ENCODE measurements at places on chromosomes 6 and 20.
A peak's percentile ranks its signal among the peaks of the same experiment; 100 is the strongest.

GRCh38 chr6:138724015-138724414, 49.6 kb upstream of the CCDC28A start:
- no peak for DNase-seq

DNA sequence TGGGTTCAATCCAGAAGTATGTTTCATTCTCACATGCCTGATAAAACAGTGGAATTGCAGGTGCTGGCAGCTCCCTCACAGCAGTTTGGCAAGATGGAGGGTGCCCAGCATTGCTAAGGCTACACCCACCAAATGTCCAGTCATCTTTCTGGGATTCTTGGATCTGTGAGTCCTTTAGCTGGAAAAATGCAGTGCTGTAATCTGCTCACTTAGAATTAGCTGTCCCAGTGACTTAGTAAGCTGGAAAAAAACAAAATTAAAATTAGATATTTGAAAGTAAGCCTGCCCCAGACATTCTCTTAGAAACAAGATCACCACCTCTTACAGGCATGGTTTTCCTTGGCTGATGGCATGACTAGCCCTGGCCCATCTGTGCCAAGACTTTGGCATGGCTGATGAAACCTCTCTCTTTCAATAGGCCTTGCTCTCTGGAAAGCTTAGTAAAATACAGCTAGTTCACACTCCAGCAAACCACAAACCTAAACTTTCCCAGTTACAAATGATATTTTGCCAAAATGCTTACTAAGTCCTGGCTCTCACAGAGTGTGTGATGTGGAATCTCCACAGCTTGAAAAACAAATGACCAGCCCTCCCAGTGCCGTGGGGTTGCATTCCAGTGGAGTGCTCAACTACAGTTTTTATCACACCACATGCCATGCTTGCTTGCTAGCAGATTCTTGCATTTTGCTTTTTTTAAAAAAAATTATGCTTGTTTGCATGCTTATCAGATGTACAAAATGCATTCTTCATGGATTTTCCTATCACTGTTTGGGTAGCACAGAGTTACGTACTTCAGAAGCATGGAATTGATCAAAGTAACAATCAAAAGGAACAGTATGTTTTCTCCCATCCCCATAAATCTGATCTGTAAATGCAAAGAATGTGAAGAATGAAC, 261.5 kb downstream of the EYA4 start:
- DNase-seq: no peak

GRCh38 chr6:225907-226306, 66.4 kb upstream of the DUSP22 start:
- no peak for DNase-seq

DNA sequence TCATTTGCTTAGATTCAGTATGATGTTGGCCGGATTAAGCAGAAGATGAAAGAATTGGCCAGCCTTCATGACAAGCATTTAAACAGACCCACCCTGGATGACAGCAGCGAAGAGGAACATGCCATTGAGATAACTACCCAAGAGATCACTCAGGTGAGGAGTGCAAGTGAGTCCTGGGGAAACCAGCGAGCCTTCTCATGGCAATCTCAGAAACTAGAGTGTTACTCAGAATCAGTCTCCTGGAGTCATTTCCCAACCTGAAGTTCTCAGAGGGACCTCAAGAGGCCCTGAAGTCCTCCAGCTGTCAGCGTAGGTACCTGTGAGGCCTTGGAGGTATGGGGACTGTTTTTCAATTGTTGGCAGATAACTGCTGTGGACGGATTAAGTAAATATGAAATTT, 16.9 kb downstream of the STX16 start:
- DNase-seq: no peak

DNA sequence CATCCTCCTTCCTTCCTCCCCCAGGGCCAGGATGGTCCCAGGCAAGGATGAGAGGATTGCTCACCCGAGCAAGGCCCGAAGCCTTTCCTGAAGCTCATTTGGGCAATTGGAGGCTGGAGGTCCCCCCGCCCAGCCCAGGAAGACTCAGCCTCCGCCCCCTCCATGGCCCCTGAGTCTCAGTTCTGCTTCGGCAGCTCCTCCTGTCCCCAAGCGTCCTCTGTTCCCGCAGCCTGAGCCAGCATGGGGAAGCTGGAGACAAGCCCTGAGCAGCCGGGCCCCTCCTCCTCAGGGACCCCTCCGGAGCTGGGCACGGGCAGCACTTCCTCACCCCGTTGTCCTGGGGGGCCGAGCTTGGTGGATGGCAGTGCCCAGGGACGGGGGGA, 26.0 kb downstream of the SLC17A9 start:
- no peak for DNase-seq

DNA sequence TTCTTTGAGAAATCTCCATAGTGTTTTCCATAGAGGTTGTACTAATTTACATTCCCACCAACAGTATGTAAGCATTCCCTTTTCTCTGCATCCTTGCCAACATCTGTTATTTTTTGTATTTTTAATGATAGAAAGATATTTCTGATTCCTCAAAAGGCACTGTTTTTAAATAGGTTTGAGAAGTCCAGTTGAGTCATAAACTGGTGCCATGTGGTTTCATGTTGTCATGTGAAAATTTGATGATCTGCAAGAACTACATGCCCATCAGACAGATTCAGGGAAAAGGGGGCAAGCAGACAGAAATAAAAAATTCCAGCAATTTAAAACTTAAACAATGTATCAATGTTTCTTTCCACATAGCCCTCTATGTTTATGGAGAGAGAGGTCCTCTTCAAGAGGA, 227.5 kb downstream of the KCNQ5 start:
- DNase-seq: no peak

DNA sequence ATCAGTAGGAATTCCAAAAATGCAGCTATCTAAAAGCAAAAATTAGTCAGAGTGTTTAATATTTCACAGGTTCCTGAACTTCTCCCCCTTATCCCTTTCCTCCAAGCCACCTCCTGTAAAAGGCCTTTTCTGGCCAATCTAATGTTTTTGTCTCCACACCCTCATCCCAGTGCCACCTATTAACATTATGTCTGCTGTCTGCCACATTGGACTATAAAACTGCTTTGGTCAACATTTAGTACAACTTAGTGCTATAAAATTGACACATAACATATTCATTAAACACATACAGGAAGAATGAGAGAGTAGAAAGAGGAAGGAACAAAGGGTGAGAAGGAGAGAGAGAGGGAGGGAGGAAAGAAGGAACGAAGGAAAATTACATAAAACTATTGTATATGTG, 47.7 kb downstream of the MMUT start:
- DNase-seq: no peak

- DNase-seq: no peak
Observed at GRCh38 chr6:3612341-3613041, 139.0 kb downstream of the PXDC1 start.

GRCh38 chr6:127514773-127515227, 4.3 kb downstream of the MTCL3 start:
- DNase-seq: peak; percentile 49

DNA sequence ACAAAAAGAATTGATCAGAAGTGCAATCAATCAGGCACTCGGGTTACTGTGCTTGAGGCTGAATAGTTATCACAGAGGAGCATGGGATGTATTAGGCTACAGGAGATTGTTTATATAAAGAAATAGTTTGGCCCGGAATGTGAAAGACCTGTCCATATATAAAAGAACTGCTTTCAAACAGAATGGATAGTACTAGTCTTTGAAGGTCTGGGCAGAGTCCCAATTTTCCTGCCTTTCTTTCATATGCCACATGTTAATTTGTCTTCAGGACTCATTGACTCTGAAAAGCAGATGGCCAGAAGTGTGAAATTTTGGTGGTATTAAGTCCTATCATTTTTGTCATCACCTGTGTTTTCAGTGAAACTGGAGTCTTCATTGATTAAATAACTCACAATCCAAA, 314.5 kb downstream of the EYA4 start:
- DNase-seq: no peak

GRCh38 chr20:24480509-24480908, 11.1 kb downstream of the SYNDIG1 start:
- no peak for DNase-seq

DNA sequence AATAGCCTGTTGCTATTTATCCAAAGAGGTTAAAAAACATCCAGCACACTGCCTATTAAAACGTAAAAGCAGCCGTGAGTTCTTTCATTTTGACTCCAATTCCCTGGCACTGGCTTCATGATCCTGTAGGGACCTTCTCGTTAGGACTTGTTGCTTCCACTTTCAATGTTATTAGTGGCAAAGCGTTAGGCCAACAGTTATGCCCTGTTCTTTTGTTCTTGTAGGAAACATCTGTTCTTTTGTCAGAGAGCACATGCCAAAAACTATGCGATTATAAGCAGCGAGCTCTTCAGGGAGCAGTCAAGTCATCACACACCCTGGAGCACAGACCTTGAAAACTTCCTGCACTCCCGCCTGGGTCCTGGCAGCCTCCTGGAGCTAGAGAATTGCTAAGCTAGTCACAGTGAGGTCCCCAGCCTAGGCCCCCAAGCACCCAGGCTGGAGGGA, 609.5 kb upstream of the ARID1B start:
- DNase-seq: no peak

DNA sequence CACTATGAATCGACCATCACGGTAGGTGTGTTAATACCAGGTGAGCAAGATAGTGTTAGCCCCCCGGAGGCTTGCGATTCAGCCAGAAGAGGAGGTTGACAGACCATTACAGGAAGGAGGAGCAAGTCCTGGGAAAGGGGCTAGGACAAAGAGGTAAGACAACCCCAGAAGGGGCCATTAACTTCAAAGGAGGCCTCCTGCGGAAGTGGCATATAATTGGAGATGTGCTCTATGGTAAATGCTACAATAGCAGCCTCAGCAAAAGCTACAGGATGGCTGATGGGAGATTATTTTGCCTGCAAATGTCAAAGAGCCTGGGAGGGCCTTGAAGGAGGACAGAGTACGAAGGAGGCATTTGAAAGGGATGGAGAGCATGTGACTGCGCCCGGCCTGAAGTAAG, 108.6 kb upstream of the CITED2 start:
- DNase-seq: no peak

DNA sequence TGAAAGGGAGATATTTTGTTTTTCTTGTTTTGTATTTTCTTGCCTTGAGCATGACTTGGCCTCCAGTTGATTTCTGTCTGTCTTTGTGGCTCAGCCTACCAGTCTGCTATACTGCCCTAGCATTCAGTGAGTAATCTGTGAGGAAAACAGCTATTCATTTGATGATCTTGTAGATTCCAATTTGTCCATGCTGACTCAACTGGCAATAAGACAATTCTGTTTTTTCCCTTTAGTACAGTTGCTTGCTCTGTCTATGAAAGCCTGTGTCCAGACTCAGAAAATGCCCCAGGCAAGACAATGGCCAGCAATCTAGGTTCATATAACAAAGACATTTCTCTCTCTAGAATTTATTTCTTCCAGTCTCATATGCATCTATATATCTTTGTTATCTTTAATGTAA, 10.9 kb upstream of the SOX4 start:
- DNase-seq: no peak

- no peak for DNase-seq
Observed at GRCh38 chr6:9405369-9405768, 970.0 kb upstream of the SLC35B3 start.

DNA sequence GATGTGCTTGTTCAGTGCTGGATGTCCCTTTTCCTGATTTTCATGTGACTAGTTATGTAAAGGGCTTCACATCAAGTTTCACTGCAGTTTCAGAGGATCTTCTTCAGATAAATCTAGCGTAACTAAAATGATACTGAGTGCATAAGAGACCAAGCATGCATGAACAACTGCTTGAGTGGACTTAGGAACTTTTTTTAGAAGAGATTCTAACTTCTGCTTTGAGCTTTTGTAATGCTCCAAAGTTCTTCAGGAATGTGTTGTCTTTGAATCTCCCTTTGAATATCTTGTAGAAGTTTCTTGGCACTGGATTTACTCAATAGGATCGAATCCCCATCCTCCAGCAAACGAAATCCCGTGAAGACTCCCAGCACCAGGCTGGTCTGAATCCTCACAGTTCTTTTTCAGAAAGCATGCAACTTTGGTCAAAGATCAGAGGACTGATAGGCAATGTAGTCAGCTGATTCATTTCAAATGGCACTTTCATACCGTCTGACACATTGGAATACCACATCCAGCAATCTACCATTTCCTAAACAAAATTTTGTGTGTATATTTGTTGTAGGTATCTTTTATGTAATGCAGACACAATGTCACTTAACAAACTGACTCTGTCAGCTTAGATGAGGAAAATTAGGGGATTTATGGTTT, 33.2 kb downstream of the ENPP1 start:
- DNase-seq: no peak

- no peak for DNase-seq
Observed at GRCh38 chr6:108947114-108947854, 99.1 kb downstream of the ARMC2 start.

GRCh38 chr20:24892522-24892921, 56.5 kb upstream of the CST7 start:
- no peak for DNase-seq

DNA sequence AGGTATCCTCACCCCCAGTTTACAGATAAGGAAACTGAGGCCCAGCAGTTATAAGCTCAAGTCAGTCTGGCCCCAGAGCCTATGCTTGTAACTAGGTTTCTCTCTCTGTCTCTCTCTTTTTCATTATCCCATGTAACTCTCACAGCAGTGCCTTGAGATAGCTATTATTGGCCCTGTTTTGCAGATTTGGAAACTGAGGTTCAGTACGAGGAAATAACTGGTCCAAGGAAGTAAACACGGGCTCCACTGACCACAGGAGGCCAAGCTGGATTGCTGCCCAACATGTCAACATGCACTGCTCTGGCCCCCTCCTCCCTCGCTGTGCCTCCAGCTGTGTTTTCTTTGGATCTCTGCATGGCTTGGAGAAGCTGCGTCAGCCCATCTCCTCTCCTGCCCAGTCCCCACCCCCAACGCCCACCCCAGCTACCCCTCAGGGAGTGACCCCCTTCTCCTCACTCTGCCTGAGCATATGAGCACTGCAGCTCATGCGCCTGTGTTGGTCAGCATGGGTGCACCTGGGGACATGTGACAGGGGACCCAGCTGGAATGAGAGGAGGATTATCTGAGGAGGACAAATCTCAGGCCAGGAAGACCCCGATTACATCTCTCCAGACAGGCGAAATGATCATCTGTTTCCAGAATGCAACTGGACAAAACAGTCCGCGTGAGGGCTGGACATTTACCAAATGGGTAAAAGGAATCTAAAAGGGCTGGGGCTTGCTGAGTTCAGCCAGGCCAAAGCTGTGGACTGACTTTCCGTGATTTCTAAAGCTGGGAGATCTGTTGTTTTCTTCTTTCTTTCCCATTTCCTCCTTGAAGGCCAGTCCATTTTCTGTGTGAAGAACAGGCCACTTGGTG, 7.8 kb upstream of the PLTP start:
- DNase-seq: no peak

DNA sequence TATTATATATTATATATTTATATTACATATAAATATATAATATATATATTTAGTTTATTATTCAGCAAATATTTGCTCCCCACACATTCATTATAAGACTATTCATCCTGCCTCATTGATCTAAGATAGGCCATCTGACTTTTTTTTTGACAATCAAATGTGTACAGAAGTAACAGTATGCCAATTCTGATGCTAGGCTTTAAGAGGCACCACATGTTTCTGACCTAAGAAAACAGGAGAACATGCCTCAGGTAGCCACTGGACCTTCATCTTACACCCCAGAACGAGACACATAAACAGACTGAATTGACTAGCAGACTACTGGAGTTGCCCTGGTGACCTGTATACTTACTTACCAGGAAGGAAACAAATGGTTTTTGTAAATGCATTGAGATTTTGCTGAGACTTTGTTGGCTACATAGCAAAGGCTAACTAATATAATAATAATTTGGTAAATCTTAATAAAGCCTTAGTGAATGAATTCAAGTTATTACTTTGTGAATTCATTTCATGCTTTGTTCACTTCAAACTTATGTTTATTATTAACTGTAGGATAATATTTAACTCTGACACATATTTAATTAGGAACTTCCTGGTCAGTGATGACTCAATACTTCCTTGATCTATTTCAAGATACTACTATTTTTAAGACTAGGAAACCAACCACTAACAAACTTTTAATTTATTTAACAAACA, 13.4 kb upstream of the MYO6 start:
- no peak for DNase-seq

Measured in CD4-positive, CD25-positive, alpha-beta regulatory T cell (primary cell).